Retinal pigment epithelial cell (primary cell): ENCODE measurements at places on chromosomes 12 and 14.
A peak's percentile ranks its signal among the peaks of the same experiment; 100 is the strongest.

DNA sequence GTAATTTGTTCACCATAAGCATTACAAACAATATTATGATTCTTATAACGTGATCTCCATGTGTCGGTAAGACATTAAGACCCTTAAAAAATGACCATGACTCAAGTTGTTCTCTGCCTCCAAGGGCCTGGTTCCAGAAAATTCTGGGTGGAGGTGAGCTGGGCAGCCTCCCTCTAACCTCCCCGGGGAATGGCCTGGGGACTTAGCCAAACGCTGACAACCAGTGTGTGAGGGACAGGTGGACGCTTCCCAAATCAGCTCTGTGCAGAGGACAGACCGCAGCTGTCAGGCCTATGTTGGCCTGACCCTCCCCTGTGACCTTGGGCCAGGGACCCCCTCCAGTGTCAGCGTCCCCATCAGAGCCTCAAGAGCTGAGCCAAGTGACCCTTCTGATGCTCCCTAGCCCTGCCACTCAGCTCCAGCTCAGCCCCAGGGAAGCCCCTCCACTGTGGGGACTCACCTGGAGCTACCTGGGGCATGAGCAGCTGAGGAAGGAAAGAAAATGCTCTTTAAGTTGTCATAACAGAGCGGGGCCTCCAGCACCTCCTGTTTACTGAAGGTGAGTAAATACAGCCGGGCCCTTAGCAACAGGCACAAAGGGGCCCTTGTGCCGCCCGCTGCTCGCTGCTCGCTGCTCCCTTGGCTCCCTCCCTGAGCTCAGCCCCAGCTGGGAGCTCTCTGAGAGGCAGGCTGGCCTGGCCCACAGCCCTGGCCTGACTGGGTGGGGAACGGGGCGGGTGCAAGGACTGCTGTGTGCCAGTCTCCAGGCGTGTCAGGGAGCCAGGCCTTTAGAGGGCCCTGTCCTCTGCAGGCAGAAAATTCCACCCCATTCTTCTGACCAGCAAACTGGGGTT is 116.6 kb downstream of the CALM1 start:
- DNase-seq: peak; percentile 90

DNA sequence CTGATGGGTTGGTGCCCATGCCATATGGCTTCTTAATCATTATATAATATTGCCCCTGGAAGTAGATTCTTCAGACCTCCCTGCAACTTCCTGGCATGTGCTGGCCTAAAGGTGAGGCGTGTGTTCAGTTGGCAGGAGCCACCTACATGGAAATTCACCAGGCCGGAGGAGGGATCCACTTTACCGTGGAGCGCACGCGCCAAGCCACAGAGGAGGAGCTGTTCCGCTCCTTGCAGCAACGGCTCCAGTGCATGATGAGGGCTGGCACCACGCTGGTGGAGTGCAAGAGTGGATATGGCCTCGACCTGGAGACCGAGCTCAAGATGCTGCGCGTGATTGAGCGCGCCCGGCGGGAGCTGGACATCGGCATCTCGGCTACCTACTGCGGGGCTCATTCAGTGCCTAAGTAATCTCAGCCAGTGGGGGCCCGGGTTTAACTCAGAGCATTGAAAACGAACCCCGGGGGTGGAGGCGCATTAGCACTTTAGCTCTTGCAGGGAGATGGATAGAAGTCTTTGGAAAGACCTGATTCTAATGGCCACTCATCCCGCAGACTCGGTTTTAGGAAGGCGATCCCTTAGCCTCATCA is 13.5 kb downstream of the AMDHD1 start:
- no peak for DNase-seq

GRCh38 chr12:75756111-75756510 is 244.7 kb upstream of the KRR1 start:
- DNase-seq: no peak

DNA sequence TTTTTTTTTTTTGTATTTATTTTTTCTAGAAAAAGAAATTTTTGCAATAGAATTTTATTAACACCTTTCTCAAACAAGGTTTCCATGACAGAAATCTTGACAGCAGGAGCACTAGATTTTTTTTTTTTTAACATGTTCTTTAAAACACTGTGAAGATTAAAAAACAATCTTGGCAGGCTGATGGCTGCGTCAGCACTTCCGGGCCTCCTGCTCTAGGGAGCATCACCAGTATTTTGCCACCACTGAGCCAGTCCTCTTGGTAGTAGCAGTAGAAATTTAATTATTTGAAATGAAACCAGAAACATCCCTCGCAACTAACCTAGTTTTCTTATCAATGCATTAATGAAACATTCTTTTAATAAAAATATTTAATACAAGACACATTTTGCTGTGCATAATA is 99.6 kb downstream of the APAF1 start:
- DNase-seq: no peak

- DNase-seq: no peak
Observed at GRCh38 chr14:34086223-34086757, 135.4 kb upstream of the EGLN3 start.

DNA sequence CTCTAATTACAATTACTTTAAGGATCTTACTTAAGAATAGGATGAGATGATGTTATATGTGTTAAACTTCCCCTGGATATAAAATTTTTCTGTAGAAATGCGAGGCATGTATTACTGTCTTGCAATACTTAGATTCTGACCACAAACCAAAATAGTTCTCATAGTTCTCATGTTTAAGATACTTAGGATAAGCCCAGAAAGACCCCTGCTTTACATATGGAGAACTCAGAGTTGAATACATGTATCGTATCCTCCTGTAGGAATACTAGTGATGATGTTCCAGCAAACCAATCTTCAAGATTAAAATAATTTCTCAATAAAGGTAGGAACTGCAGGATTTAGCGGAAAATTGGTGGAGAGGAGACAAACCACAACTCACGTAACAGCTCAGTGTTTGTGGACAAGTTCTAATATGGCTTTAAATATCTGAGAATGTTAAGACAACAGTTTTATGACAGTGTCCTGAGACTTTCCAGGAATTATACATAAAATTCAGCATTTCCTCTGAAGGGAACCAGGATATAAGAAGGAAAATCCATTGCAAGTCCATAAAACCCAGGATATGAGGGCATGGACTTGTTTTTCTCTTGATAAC is 114.7 kb upstream of the CRY1 start:
- DNase-seq: peak; percentile 28

DNA sequence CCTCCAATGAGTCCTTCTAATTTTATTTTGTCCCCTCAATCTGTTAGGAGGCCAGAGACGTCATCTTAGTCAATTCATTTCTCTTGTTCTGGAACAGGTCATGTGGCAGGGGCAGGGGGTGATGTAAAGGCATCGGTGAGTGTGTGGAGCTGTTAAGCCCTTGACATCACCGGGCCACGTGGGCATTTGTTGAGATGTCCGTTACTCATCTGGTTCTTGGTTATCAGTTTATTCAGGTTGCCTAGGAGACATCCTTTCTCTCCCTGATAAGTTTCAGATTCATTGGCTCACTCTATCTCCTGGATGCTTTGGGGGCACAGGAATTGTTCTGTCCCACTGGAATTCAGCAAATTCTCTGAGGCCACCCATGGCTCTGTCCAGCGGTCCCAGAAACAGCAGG is 33.6 kb upstream of the SEL1L start:
- DNase-seq: no peak

DNA sequence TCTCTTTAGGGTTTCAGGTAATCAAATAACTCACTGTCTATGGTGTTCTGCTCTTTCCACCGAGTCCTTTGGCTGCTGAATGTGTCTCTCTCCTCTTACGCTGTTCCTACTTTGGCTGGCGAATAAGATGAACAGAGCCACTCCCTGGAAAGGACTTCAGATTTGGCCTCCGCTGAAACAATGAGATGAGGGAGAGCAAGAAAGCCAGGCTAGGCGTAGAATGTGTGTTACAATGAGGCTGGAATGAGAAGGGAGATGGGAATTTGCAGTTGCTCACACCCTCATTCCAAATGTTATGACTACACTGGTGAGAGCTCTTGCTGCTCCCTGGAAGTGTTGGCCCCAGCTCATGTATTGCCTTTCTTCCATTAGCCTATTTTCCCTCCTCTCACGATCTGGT is at the start of gene MFAP5:
MFAP5 (minus strand) TSS at position 234 of the 400 bp plus-strand sequence. CDS start 722 bp downstream, outside the sequence.
- no peak for DNase-seq

GRCh38 chr14:51400139-51400538 is 160.1 kb downstream of the TMX1 start:
- no peak for DNase-seq

DNA sequence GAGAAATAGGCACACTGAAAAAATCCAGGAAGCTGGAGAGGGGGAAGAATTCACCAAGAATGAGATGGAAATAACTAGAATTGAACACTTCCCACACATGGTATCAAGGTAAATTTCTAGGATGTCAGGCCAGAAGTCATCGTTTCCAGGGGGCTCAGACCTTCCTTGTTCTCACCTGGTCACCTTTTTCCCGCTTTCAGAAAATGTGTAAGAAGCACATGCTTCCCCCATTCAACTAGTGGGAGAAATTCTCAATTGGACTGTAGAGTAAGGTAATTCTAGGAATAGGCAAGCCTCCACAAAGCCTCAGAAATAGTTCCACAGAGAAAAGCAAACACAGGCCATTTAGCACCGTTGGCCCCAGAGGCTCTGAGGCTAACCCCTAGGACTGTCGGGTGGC is 2.8 kb upstream of the PTMS start:
- DNase-seq: no peak

DNA sequence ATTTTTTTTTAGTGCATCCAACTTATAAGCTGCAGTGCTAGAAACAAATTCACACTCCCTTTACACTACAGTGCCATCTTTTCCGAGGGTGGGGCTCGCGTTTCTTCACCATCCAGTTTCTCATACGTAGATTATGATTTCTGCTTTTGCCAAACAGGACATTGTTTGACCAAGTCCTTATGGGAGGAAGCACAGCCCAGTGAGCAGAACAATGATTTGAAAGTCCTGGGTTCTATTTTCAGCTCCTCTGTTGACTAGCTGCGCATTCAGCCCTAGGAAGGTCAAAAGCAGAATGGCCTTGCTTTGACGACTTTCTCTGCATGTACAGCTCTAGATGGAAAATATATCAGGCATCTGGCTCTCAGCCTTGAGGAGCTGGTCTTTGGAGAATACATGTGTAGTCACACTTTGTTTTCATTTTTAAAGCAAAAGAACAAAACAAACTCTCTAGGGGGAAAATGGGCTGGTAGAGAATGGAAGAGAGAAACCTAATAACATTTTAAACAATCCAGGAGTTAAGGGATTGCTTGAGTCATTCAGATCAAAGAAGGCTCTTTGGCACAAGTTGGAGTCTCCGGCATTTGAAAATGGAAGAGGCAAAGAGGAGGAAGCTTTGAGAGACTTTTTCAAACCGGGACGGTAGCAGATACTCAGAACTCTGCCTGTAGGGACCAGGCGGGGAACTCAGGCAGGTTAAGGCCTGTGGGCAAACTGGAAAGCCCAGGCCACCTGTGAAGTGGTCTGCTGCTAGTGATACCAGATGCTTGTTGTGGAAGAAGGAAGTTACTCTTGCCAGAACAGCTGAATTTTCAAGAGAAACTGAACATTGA is 257.3 kb upstream of the PLEKHG7 start:
- no peak for DNase-seq

GRCh38 chr14:43215524-43215923 is 1291.6 kb downstream of the FSCB start:
- no peak for DNase-seq

DNA sequence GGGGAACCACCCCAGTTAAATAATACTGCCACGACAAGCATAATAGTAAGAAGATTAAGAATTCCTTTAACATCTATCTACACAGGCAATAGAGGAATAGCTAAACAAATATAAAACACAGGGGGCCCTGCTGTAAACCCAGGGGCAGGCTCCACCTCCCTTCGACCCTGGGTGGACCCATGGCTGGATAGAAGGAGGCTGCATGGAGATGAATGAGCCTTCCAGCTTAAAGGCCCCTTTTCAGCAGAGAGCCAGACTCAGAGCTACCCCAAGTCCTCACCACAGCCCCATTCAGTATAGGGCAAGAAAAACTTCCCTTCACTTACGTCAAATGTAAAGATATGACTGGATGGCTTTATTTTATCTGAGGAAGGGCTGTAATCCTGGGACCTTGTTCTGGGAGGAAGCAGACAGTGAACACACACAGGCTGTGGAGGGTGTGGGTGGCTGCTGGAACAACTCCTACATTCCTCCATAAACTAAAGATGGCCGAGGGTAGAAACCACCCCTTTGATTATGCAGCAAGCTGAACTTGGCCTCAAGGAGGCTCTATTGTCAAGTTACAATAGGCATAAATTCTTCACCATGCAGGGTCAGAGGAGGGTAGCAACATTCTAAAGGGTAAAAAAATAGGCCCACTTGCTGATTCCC is 30.4 kb downstream of the NUAK1 start:
- no peak for DNase-seq

DNA sequence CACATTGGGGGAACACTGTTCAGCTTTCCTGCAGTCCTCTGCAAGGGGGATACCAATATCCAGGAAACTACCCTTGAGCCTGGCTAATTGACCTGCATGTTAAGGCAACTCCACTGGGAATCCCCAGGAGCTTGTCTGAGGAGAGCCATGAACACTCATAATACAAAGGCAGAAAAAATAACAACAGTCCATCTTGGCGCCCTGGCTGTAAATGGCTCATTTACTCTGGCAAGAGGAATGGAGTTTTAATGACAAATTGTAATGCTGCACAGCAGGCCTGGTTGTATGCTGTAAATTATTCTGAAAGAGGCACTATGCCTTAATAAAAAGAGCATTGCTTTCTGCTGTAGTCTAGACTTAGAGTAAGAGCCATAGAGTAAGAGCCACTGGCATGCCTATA is 58.3 kb downstream of the SLC8A3 start:
- DNase-seq: no peak

DNA sequence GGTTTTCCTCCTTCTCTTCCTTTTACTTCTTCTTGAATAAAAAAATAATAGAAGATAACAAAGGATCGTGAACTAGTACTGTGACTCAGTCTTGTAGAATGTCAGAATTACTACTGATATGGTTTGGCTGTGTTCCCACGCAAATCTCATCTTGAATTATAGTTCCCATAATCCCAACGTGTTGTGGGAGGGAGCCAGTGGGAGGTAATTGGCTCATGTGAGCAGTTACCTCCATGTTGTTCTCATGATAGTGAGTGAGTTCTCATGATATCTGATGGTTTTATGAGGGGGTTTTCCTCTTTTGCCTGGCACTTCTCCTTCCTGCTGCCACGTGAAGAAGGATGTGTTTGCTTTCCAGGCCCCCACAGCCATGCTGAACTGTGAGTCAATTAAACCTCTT is 549.6 kb downstream of the DIO2 start:
- DNase-seq: peak; percentile 9

DNA sequence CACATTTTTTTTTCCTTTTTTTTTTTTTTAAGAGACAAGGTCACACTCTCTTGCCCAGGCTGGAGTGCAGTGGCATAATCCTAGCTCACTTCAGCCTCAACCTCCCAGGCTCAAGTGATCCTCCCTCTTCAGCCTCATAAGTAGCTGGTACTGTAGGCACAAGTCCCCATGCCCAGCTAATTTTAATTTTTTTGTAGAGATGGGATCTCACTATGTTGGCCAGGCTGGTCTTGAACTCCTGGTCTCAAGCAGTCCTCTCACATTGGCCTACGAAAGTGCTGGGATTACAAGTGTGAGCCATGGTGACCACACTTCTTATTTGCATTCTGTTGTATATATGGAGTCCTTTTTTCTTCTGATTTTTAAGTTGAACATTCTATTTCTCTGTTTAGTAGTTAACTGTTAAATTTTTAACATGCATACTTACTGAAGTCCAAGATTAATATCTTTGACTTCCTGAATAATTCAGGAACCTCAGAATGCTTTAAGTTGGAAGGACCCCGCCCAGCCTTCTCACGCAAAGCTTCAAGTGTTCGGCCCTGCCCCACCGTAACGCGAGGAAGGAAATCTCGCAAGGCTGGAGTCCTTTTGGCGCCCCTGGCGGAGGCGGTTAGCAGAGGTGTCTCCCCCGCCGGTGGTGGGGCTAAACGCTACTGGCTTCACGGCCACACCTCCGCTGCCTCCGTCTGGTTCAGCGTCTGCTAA is 21.6 kb downstream of the SPATS2 start:
- DNase-seq: no peak
